ENCODE measurements at places on chromosomes 5 and 9. TPM values are rescaled to one million over a fixed set of nuclear protein-coding genes. Genes with fewer than 3 reads are reported as not detected.

CDH6 gene
- polyA plus RNA-seq, result not detected

TOR1A gene
- 48.9 TPM for polyA plus RNA-seq

DAPK1 gene
- polyA plus RNA-seq, result 0.48 TPM

CERCAM gene
- polyA plus RNA-seq, result 0.54 TPM

FANCC gene
- 3.1 TPM for polyA plus RNA-seq

GFI1B gene
- polyA plus RNA-seq, result not detected

GABRB2 gene
- polyA plus RNA-seq, result not detected

HAVCR1 gene
- 2.1 TPM for polyA plus RNA-seq

DPYSL3 gene
- polyA plus RNA-seq, result not detected

OR1N1 gene
- not detected for polyA plus RNA-seq

CMBL gene
- polyA plus RNA-seq, result 0.63 TPM

IL5 gene
- polyA plus RNA-seq, result not detected

IGIP gene
- 1.0 TPM for polyA plus RNA-seq

CCL21 gene
- polyA plus RNA-seq, result not detected

POU4F3 gene
- polyA plus RNA-seq, result not detected

RNF183 gene
- polyA plus RNA-seq, result not detected

SLC45A2 gene
- polyA plus RNA-seq, result not detected

INSL4 gene
- not detected for polyA plus RNA-seq
